Left kidney (tissue), 8 donors: ENCODE measurements at places on chromosomes 16 and 17. TPM values are rescaled to one million over a fixed set of nuclear protein-coding genes. Genes with fewer than 3 reads are reported as not detected.

The PPP1R9B gene
- polyA plus RNA-seq: 45.1 TPM

The KCNH4 gene
- not detected for polyA plus RNA-seq

The ENPP7 gene
- polyA plus RNA-seq: 4.7 TPM

The ZNF18 gene
- polyA plus RNA-seq: 13.2 TPM

The WFDC1 gene
- polyA plus RNA-seq: 2.6 TPM

The CA7 gene
- 0.65 TPM for polyA plus RNA-seq

The FNDC8 gene
- polyA plus RNA-seq: not detected

The SLC5A11 gene
- 5.6 TPM for polyA plus RNA-seq

The IL21R gene
- 0.30 TPM for polyA plus RNA-seq

The SHCBP1 gene
- polyA plus RNA-seq: 14.8 TPM
